T-cell (primary cell): ENCODE measurements at places on chromosomes 12 and 14.
A peak's percentile ranks its signal among the peaks of the same experiment; 100 is the strongest.

DNA sequence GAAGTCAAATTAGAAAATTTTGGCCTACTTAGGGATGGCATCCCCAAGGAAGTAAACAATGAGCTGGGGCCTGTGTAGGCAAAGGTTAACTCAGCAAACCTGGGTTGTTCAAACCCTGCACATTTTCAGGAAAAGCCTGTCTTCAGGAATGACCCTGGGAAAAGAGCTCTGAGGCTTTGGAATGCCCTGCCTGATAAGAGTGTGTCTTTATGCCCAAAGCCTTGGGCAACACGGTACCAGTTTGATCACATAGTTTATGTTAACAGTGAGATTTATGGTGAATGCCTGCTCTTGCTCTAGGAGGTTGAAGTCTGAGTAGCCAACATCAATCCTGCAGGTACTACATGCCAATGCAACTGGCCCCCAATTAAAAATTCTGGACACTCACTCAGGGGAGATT is 28.2 kb upstream of the STAB2 start:
- DNase-seq, result no peak

DNA sequence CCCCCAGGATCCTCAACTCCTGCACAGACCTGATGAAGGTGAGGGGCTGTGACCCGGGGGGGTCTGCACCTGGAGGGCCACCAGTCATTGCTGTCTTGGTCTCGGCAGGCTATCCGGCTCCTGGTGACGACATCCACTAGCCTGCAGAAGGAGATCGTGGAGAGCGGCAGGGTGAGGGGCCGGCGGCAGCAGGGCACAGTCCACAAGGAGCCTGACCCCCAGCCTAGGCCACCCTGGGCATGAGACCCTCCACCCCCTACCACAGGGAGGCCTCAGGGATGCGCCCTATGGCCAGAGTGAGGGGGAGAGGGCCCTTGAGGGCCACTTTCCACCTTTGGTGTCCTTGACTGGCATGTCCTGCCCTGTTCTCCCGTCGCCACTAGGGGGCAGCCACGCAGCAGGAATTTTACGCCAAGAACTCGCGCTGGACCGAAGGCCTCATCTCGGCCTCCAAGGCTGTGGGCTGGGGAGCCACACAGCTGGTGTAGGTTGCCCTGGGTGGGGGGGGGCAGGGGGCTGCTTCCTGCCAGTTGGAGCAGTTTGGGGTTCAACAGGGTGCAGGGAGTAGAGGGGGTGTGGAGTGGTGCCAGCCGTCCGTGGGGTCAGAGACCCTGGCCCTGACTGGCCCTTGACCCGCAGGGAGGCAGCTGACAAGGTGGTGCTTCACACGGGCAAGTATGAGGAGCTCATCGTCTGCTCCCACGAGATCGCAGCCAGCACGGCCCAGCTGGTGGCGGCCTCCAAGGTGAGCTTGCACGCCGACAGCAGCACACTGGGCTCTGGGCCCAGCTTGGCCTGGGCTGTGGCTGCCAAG is 25.0 kb downstream of the HIP1R start:
- DNase-seq, result peak; percentile 77

- DNase-seq, result no peak
These were observed 3.7 kb upstream of the ANKLE2 start for GRCh38 chr12:132765361-132765760.

- DNase-seq, result no peak
These were observed 91.9 kb upstream of the MUCL1 start for GRCh38 chr12:54762390-54762789.
